ENCODE measurements at places on chromosomes 4 and X.

DNA sequence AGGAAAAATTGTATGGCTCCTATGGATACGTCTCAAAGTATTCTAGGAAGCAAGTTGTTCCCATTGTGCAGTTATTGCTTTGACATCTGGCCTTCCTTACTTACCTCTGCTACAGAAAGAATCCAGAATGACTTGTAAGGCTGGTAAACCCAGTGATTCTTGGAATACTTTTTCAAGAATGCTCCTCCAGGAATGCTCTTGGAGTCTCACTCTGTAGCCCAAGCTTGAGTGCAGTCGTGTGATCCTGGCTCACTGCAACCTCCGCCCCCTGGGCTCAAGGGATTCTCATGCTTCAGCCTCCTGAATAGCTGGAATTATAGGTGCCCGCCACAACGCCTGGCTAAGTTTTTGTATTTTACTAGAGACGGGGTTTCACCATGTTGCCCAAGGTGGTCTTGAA is 38.1 kb downstream of the GAB1 start:
- no peak for DNase-seq

DNA sequence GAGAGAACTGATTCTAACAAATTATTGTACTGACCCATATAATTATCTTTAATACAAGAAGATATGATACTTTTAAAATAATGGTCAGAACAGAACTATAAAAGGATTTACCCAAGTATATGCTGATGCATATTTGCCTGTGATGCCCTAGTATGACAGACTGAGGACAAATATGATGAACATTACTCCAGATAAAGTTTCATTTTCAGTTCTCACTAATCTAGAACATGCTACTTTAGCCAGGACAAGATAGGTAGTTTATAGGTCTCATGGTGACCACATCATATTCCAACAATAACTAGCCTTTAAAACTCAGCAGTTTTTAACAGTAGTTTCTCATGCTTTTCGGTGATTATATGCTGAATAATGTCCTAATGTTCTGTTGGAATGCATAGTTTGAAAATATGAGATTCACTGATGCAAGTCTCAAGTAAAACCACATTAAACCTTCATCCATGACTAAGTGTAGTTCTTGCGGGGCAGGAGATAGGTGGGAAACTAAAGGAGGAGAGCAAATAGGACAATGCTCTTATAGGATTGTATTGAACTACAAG is 295.2 kb upstream of the AGA start:
- no peak for DNase-seq

GRCh38 chr4:114734594-114734993 is 136.0 kb downstream of the UGT8 start:
- DNase-seq: no peak

- DNase-seq: no peak
Observed at GRCh38 chrX:149757206-149758067, 16.4 kb upstream of the HSFX1 start.

DNA sequence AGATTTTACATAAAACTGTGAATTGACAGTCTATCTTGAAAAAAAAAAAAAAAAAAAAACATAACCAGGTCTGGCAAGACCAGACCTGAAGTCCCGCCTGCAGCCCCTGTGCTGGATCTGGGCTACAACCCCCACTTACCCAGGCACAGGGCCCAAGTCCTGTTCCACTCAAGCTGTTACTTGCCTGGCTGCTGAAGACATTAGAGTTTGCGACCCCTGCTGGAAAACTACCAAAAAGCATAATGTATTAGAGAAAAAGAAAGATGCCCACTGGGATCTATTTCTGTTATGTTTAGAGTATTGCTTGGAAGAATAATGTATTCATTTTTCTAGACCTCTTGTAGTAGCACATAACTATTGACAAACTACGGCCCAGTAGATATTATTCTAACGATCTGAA is 4.7 kb downstream of the HS3ST1 start:
- DNase-seq: no peak

DNA sequence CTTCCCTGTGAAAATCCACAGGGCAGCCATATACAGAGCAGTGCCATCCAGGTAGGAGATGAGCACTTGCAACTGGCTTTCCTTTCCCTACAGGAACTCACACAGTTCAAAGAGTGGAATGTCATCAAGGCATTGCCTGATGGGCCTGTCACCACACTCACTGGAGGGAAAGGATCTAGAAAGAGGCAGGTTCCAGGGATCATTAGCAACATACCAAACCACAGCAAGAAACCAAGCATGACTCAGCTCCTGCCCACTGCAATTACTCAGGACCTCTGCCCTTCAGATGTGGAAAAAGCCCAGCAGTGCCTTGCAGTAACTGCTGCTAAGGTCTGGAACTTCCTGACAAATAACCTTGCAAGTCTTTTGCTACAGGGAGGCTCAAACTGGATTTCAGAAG is 101.2 kb downstream of the ZNF674 start:
- DNase-seq: no peak

- no peak for DNase-seq
Observed at GRCh38 chr4:124541652-124542420, 170.7 kb downstream of the ANKRD50 start.

- no peak for DNase-seq
Observed at GRCh38 chr4:169658975-169659715, 38.8 kb downstream of the CLCN3 start.

DNA sequence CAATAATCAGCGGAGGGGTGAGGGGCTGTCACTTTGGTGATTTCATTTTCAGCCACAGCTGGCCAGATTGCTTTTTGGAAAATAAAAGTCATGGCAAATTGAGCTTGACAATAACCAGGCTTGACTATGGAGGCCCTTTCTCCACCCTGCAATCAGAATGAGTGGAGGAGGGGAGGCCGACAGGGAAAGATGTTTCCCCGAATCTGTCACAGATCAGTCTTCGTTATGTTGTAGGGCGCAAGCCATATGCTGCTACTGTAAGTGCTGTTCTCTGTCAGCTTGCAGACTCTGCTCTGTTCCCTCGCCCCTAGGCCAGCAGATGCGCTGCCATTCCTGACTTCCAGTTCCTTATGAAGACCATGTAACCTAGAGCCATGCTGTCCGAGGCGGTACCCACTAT is 114.1 kb downstream of the MGST2 start:
- no peak for DNase-seq

DNA sequence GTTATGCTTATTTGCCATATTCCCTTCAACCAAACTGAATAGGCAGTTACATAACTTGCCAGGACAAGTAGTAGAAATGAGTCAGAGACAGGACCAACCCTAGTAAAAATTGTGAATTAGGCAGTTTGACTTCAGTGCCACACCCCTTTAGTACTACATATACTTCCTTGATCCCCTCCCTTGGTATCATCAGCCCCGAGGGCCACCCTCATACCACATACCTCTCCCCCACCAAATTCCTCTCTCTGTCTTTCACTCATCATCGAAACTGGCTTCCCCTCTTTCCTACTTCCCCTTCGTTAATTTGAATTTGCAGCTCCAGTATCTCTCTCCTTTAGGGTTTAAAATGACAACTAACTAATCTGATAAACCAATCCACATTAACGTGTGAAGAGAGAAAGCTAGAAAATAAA is 7.9 kb upstream of the PTPN13 start:
- DNase-seq: no peak

- no peak for DNase-seq
Observed at GRCh38 chr4:53601251-53601764, 10.0 kb upstream of the LNX1 start.

- no peak for DNase-seq
Observed at GRCh38 chr4:42637867-42638266, 19.0 kb downstream of the ATP8A1 start.

- DNase-seq: no peak
Observed at GRCh38 chrX:17047224-17047623, 100.8 kb downstream of the REPS2 start.

- DNase-seq: no peak
Observed at GRCh38 chr4:113756005-113756410, 5.5 kb downstream of the CAMK2D start.

DNA sequence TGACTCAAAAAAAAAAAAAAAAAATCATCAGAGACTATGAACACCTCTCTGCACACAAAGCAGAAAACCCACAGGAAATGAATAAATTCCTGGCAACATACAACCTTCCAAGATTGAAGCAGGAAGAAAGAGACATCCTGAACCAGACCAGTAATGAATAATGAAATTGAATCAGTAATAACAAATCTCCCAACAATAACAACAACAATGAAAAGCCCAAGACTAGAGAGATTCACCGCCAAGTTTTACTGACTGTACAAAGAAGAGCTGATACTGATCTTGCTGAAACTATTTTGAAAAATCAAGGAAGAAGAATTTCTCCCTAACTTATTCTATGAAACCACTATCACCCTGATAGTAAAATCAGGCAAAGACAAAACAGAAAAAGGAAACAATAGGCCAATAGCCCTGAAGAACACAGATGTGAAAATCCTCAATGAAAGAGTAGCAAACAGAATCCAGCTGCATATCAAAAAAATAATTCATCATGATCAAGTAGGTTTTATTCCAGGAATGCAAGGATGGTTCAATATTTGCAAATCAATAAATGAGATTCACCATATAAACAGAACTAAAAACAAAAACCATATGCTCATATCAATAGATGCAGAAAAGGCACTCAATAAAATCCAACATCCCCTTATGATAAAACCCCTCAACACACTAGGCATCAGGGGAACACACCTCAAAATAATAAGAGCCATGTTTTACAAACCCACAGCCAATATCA is 31.0 kb upstream of the PLK4 start:
- DNase-seq: no peak

- DNase-seq: no peak
Observed at GRCh38 chr4:105838082-105838481, 57.2 kb upstream of the NPNT start.

GRCh38 chr4:10944321-10944720 is 259.8 kb upstream of the CLNK start:
- no peak for DNase-seq

- DNase-seq: no peak
Observed at GRCh38 chrX:12197030-12197429, 58.8 kb downstream of the FRMPD4 start.

DNA sequence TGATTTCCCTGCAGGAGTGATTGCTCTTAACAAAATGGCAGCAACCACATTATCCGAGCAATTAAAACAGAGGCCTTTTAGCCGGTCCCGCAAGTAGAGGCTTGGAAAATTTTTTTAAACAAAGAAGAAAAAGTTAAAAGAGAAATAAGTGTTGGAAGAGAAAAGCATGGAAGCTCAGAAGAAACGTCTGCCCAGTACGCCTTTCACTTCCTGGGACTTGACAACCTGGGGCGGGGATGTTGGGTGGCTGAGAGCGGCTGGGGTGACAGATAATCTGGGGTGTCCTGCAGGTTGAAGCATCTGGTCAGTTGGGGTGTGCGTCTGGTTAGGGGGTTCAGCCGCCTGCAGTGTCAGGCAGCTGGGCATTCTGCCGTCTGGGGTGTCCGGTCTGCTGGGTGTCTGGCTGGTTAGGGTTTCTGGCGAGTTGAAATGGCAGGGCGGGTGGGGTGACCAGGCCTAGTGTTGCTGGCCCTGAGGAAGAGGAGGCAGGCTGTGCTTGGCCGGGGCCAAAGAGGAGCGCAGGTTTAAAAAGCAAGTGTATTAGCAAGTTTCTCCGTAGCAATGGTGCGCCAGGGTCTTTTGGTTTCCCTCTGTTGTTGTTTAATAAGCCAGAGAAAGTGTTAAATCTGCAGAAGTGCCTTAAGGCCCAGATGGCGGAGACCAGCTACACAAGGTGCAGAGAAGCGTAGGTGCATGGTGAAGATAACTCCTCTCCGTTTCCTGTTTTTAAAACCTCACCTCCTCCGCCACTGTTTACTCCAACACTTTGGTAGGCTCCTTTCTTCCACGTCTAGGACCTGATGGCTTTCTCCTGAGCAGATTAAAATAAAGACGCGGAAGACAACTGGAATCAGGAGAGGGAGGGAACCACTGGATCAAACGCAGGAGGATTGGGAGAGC is 5.6 kb downstream of the HAND2 start:
- DNase-seq: no peak

GRCh38 chr4:32686123-32686522 is 1966.0 kb downstream of the PCDH7 start:
- DNase-seq: no peak

DNA sequence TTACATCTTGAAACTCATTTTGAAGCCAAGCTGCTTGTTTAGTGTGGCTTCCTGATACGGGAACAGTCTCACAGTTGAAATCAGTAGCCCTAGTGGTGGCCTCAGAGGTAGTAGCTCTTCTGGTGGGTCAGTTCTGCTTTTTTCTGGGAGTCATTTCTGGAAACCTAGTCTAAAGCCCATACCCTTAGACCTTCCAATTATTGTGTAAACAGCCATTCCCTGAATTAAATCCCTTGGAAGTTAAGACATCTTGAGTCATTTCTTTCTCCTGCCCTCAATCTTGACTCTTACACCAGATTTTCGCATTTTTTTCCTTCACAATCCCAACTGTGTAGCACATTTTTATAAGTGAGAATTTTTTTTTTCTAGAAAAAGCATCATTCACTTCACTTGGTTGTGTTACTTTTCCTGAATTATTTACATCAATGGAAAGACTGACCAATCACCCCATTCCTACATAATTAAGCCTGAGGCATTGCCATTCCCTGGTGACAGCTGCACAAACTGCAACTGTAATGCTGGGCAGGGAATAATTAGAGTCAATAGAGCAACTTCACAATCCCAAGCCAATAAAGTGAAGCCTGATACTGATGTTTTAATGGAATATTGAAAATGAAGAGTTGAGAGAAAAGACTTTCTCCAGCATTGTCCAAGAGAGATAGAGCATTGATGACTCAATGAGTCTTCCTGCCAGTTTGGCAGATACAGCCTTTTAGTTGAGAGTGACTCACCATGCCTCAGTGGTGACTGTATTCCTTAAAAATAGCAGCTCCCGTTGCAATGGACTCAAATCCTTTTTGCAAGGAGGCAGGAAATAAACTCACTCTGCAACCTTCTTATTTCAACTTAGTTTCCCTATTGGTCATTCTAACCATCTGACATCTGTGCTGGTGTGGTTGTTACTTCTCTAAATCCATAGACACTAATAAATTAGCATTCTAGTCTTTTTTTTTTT is 13.0 kb upstream of the SEPSECS start:
- no peak for DNase-seq

- DNase-seq: no peak
Observed at GRCh38 chrX:53918702-53919101, 125.6 kb downstream of the PHF8 start.

DNA sequence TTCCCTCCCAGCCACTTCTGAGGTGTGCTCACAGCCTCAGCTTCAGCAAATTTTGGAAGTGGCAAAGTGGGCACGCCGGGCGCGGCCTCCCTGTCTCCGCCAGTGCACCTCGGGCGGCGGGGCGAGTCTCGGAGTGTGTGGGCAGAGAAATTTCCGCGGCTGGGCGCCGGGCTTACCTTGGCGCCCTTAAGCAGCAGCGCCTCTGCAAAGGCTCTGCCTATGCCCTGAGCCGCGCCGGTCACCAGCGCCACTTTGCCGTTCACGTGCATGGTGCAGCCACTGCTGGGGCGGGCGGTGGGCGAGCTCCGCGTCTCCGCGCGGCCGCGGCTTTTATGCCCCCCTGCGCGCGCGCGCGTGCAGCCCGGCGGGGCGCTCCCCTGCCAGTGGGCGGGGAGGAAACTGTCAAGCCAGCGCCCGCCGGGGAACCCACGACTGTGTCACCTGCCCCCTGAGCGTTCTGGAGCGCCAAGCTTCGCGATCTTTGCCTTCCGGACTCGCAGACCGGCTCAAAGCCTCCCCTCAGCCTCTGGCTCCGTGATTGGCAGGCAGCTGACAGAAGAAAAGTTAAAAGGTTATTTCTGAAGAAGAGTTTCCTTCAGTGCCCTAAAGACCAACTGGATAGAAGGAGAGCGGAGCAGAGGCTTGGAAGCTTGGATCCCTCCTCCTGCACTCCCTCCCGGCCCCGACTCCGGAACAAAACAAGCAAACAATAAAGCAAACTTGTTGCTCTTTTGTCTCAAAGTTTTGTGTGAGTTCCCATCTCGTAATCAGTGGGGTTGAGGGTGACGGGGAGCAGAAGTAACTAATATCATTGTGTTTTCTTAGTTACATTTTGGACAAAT is at the start of gene HPGD:
TSS of gene HPGD (minus strand) at position 306 of the 842 bp plus-strand sequence. CDS start at position 269, 37 bp downstream.
- peak; percentile 41 for DNase-seq

- no peak for DNase-seq
Observed at GRCh38 chr4:166502660-166503059, 629.6 kb downstream of the TLL1 start.
